NCI-H187 treated with DMSO at 0.1 percent for 48 hours (cell line): ENCODE measurements at places on chromosomes 2 and 18.

- no peak for DNase-seq
These were observed 64.7 kb downstream of the CCDC148 start for GRCh38 chr2:158391876-158392275.

DNA sequence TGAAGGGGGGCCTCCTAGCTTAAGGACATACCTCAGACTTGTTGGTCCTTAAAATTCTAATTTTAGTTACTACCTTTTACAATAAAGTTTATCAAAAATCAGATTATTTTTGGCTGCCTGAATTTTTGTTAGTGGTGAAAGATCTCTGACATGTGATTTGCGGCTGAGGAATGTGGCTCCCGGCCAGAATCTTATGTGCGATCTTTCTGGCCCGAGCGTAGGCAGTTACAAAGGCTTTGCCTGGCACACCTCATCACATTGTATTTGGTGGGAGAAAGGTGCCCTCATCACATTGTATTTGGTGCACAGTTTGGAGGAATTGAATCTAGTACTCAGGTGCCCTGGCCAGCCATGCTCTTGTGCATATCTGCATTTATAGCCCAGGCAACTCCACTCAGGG, 289.1 kb downstream of the GULP1 start:
- no peak for DNase-seq

- DNase-seq, result no peak
These were observed 35.1 kb downstream of the FAM117B start for GRCh38 chr2:202669841-202670240.

DNA sequence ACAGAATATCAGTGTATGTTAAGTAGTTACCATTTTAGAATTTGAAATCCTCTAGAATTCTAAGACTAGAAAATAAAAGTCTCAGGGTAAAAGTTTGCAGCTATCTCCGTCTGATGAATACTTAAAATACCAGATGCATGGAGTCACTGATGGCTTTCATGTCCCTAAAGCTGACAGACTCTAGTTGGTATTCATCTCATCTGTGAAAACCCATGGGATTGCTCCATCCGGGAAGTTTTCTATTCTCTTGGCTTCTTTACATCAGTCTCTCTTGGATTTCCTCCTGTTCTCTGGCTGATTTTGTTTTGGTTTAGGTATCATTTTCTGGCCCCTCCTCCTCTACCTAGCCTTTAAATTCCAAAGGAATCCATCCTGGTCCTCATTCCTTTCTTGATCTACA, 465.6 kb upstream of the POU3F3 start:
- no peak for DNase-seq

DNA sequence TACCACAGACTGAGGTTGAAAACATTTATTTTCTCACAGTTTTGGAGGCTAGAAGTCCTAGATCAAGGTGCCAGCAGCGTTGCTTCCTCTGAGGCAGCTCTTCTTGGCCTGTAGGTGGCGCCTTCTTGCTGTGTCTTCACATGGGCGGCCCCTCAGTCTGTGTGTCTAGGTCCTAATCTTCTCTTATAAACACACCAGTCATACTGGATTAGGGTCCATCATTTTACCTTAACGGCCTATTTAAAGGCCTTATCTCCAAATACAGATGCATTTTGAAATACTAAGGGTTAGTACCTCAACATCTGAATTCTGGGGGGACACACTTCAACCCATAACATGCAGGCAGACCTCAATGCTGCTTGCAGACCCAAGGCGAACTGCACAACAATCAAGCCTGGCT, 4.4 kb upstream of the RMC1 start:
- peak; percentile 25 for DNase-seq

DNA sequence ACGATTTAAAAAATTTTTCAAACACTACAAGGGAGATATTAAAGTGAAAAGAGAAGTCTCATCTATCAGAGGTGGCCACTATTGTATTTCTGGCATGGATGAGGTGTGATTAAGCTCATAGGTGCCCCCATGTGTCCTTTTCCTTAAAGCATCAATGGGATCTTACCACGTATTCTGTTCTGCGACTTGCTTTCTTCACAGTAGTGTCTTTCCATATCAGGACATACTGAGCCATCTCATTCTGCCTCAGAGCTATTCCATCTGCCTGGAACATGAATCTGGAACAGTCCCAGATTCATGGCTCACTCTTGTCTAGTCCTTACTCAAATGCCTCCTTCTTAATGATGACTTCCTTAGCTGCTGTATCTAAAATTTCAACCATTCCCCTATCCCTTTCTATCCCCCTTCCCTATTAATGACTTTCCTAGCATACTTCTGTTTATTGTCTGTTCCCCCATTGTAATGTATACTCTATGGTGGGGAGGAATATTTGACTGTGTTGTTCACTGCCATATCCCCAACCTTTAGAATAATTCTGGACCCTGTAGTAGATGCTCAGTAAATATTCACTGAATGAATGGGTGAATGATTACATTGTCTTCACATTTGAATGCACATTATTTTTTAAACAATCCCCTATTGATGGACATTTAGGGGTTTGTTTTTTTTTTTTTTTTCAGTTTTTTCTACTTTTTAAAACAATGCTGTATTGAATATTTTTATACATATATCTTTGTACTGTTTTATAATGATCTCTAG, 11.1 kb downstream of the STAMBP start:
- no peak for DNase-seq
